Activated CD4-positive, alpha-beta T cell treated with anti-CD3 and anti-CD28 coated beads for 36 hours (primary cell): ENCODE measurements at places on chromosomes 5 and 9.
A peak's percentile ranks its signal among the peaks of the same experiment; 100 is the strongest.

DNA sequence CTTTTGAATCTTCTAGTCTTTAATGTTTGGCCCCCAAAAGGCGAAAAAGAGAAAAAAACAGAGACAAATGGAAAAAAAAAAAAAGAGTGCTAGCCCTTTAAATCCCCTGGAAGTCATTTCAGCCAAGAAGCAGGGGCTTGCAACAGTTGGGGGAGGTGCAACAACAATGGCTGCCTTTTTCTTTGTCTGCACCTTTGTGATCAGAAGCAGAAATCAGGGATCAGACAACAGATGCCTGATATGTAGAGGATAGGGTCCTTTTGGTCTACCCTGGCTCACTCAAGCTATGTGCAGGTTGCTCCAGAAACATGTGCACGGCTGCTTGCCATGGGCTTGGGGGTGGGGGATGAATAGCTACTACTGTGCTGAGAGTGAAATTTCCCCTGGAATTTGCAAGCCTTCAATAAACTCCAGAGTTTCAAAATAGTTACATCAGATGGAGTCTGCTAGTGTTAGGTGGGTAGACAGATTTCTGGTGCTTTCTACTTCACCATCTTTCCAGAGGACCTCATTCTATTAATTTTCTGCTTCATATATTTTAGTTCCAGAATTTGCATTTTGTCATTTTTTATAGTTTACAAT, 150.9 kb downstream of the FGF18 start:
- DNase-seq, result no peak

DNA sequence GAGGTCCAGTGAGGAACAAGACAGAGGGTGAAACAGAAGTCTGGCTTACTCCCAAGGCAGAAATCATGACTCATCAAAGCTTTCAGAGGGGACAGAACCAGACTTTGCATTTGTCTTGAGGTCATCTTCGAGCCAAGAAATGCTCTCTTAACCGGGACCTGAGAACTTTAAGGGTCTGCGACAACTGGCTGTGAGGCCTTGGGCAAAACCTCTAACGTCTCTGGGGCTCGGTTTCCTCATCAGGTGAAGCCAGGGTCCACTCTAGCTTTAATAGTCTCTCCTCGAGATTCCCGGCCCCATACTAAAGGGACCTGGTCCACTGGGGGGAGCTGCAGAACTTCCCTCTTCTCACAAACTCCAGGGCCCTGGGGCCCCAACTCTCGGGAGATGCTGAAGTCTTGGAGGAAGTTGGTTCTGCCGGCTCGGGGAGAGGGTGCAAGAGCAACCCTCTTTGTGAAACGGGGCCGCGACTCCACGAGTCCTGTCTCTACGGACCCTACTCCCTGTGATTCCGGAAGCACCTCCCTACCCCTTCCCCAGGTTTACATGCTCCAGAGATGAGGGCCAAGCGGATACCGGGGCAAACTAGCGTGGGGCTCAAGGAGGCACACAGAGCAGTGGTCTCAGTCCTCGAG, 2.6 kb downstream of the GLIS3 start:
- DNase-seq, result peak; percentile 65

GRCh38 chr9:16729651-16730050, 140.8 kb downstream of the BNC2 start:
- DNase-seq, result no peak

DNA sequence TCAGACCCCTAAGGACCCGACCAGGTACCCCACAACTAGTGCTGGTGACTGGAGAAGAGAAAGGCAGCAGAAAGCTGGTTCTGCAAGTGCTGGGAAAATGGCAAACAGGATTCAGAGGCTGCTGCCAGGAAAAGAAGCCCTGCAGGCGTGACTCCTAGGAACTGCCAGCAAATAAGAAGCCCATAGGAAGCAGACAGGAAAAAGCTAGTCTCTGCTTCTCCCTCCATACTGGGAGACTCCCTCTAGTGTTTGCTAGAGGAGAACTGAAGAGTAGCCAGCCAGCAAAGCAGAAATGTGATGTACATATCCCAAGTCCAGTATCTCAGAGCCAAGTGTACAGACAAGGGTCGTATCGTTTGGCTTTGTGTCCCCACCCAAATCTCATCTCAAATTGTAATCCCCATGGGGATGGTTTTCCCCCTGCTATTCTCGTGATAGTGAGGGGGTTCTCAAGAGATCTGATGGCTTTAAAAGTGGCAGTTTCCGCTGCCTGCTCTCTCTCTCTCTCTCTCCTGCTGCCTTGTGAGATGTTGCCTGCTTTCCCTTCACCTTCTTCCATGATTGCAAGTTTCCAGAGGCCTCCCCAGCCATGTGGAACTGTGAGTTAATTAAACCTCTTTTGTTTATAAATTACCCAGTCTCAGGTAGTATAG, 38.1 kb upstream of the TUSC1 start:
- DNase-seq, result no peak

DNA sequence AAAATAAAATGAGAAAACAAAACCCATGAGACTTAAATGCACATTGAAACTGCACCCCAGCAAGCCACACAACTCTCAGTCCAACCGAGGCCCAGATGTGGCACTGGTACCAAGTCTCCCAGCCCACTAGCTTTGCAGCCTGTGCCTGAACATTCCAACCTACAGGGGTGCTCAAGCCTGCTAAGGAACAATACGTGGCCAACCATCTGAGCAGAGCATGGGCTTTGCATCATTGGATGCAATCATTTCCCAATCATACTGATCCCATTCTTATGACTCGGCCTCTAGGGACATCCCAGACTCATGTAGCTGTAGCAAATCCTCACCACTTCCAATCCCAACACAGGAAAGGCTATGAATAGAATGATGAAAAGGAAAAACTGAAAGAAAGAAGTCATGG, 297.2 kb downstream of the SPOCK1 start:
- DNase-seq, result no peak
